Urinary bladder (tissue), 4 donors: ENCODE measurements at places on chromosomes 6 and 20. TPM values are rescaled to one million over a fixed set of nuclear protein-coding genes. Genes with fewer than 3 reads are reported as not detected.

- no peak for DNase-seq
Measured at GRCh38 chr6:121849477-121849876, 414.0 kb downstream of the GJA1 start.

- no peak for DNase-seq
Measured at GRCh38 chr6:2187826-2188225, 57.6 kb downstream of the GMDS start.

DNA sequence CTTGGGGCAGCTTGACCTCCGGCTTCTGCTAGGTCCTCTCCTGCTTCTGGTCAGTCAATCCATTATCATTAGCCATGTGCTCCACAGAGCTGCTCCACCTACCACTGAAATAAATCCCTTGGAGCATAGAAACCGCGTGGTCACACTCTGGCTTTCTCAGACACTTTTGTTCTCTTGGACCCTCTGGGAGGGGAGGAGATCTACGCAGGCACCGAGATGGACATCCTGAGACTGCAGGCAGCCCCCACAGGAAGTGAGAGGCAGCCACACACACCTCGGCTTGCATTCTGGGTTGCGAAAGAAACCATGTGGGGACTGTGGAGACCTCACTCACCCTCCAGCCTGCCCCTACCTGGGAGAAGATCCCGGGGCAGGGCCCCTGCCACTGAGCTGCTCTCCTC lies 79.5 kb downstream of the FYN start:
- DNase-seq = no peak

DNA sequence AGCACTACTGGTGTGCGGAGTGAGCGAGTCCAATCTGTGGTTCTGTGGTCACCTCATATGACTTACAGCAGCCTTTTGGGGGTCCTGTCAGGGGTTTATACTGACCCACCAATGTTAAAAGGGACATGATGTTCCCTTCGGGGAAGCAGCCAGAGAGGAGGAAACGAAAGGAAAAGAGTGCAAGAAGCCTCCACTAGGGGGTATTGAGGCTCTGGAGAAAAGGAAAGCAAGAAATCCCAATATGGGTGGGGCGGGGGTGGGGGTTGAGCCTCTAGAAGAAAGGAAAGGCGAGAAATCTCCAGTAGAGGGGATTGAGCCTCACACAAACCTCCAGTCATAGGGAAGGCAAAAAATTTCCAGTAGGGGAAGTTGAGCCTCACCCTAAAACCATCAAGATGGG lies 249.3 kb upstream of the ECI2 start:
- no peak for DNase-seq

- no peak for DNase-seq
Measured at GRCh38 chr6:150001295-150002008, 23.9 kb downstream of the RAET1L start.

GRCh38 chr6:125273965-125274364 lies 27.8 kb downstream of the HDDC2 start:
- DNase-seq = no peak

GRCh38 chr20:8798505-8798904 lies 270.4 kb upstream of the PLCB4 start:
- DNase-seq = no peak

DNA sequence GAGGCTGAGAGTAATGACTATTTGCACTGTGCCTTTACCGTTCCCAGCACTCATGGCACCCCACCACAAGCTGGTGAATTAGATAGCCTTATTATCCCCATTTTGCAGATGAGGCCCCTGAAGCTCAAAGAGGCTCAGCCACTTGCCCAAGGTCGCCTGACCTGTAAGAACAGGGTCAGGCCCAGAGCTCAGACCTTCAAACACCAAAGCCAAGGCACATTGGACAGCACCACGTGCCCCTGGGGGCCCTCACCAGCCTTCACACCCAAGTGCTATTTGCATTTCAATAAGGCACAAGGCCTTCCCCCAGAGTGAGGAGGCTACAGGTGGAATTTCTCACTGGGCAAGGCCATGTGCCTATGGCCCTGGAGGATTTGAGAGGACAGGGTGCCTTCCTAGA lies 14.2 kb upstream of the C6orf132 start:
- DNase-seq = no peak

GRCh38 chr6:142457638-142458406 lies 156.0 kb downstream of the ADGRG6 start:
- DNase-seq = no peak

- DNase-seq = no peak
Measured at GRCh38 chr20:60011512-60012507, 53.6 kb downstream of the CDH26 start.

DNA sequence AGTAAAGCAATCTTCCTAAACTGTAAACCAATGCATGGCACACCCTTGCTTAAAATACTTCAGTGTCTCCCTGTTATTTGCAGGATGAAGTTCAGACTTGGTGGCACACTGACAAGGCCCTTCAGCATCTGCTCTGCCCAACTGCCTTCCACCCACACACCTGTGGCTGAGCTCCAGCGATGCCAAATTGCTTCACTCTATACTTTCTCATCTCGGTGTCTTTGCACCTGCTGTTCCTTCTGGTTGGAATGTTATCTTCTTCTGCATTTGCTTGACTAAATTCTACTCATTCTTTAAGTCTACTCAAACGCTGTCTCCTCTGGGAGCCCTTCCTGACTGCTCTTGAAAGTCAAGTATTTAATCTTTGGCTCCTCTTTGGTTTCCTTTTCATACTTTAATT lies 100.1 kb upstream of the SUPT3H start:
- no peak for DNase-seq

DNA sequence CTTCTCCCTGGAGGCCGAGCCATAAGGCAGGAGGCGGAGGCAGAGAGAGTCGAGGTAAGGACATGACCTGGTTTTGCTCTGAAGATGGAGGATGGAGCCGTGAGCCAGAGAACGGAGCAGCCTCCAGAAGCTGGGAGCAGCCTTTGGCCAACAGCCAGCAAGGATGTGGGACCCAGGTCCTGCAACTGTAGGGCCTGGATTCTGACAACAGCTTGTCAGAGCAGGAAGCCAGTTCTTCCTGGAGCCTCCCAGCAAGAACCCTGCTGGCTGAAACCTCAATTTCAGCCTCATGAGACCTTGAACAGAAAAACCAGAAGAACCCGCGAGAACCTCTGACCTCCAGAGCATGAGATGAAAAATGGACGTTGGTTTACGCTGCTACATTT lies 13.4 kb upstream of the MRGBP start:
- no peak for DNase-seq

GRCh38 chr6:35919827-35920751 lies 809 bp downstream of the SRPK1 start:
- DNase-seq = no peak

DNA sequence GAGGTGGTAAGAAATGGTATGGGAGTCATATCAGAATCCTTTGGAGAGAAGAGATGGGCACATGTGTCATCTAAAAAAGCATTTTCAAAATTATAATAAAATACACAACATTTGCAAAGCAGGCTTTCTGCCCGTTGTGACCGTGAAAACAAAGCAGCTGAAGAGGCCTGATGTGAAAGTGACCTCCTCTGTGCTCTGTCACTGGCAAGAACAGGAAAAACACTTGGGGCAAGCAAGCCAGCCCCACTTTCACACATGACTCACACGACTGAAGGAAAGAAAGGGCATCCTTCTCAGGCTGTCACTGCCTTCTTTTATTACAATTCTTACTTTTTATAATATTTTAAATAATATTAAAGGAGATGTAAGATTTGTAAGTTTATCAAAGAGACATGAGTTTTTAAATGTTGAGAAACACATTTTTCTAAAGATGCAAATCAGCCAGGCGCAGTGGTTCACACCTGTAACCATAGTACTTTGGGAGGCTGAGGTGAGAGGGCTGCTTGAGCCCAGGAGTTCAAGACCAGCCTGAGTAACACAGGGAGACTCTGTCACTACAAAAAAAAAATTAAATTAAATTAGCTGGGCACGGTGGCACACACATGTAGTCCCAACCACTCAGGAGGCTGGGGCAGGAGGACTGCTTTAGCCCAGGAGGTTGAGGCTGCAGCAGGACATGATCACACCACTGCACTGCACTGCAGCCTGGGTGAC lies 143.7 kb downstream of the BTBD9 start:
- DNase-seq = no peak

- no peak for DNase-seq
Measured at GRCh38 chr20:49865559-49865958, 49.8 kb downstream of the SPATA2 start.

- DNase-seq = no peak
Measured at GRCh38 chr6:82178759-82179112, 68.8 kb downstream of the IBTK start.

- peak; percentile 10 for DNase-seq
Measured at GRCh38 chr6:29552512-29553051, 7.0 kb downstream of the UBD start.

- no peak for DNase-seq
Measured at GRCh38 chr6:16885411-16886160, 124.3 kb upstream of the ATXN1 start.

DNA sequence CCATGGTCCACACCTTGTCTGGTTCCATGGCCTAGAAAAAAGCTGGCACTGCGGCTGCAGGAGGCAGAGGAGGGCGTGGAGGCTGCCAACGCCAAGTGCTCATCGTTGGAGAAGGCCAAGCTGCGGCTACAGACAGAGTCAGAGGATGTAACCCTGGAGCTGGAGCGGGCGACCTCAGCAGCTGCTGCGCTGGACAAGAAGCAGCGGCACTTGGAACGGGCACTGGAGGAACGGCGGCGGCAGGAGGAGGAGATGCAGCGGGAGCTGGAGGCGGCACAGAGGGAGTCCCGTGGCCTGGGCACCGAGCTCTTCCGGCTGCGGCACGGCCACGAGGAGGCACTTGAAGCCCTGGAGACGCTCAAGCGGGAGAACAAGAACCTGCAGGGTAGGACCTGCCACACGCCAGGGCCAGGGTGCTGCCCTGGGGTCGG lies 43.4 kb downstream of the MYH7B start:
- DNase-seq = no peak

- DNase-seq = no peak
Measured at GRCh38 chr6:52307900-52308372, 23.4 kb upstream of the MCM3 start.

GRCh38 chr20:45218124-45218523 lies 3.0 kb upstream of the SEMG2 start:
- DNase-seq = no peak

DNA sequence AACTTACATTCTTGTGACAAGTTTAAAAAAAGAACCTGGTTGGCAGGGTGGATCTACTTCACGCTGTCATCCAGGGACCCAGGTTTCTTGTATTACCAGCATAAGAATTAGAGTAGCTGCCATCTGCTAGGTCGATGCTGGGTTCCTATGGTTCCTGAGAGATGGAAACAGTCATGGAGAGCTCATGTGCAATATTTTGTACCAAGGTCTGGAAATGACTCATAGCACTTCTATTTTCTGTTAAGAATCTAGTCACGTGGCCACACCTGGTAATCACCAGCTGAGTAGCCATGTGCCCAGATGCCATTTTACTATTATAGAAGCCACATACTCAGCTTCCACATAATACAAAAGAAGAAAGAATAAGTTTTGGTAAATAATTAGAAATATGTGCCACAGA lies 171.3 kb downstream of the CD83 start:
- no peak for DNase-seq

DNA sequence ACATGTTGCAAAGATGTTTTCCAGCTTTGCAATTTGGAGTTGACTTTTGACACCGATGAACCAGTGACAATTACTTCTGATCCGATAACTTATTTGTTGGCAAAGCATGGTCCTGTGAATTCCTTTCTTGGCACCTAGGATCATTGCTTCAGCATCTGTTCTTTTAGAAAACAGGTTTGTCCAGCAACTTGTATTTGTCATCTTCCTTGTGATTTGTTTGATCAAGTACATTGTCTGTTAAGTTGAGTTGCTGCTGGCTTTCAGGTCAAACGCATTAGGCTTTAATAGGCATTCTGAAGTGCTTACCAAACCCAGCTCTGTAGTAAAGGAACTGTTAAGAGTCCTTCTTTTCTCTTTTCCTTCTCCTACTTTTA lies 192.4 kb upstream of the ZNF217 start:
- DNase-seq = no peak

DNA sequence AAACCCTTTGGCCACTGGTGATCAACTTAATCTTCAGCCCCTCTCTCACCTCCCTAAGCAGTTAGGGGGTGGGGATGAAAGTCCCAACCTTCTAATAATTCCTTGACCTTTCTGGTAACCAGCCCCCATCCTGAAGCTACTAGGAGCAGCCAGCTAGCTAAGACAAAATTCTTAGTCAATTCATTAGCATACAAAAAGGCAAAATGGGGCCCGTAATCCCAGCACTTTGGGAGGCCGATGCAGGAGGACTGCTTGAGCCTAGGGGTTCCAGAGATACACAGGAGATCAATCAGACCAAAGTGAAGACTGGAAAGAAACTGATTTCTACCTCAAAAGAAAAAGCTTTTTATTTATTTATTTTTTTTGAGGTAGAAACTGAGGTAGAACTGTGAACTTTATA lies 1.8 kb downstream of the ASCC3 start:
- DNase-seq = no peak

- no peak for DNase-seq
Measured at GRCh38 chr6:108635505-108636226, 74.9 kb downstream of the FOXO3 start.

DNA sequence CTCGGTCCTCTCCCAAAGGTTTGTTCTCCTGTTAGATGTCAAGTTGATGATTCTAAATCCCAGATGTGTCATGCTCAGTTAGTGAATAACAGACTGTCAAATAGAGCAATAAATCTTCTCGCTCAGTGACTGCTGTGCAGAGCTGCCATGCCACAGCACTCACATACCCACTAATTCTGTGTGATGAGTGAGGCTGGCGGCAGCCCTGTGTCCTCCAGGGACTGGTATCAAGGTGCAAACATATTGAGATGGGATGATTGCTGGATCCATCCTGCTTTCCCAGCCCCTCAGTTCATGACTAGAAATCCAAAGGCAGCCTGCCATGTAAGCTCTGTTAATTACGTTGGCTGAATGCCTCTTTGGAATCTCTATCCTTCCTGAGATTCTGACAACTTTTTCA lies 103.9 kb downstream of the OLIG3 start:
- no peak for DNase-seq

The AIF1 gene
- 42.6 TPM for total RNA-seq

The APMAP gene
- 41.7 TPM for total RNA-seq

The MC3R gene
- not detected for total RNA-seq

The LRRN4 gene
- total RNA-seq = 0.58 TPM

The UST gene
- 27.8 TPM for total RNA-seq

The SLC17A9 gene
- total RNA-seq = 8.9 TPM

The TFAP2D gene
- total RNA-seq = not detected

The LY6G6F gene
- total RNA-seq = not detected

The PACSIN1 gene
- 0.32 TPM for total RNA-seq

The NEURL2 gene
- total RNA-seq = 4.8 TPM

The MUC22 gene
- total RNA-seq = not detected

The DLGAP4 gene
- 17.2 TPM for total RNA-seq

The LTB gene
- 2.1 TPM for total RNA-seq
